ENCODE measurements at places on chromosomes 3 and 15.

- peak; percentile 52 for DNase-seq
Observed at GRCh38 chr3:98188545-98188944, 22.0 kb downstream of the OR5H15 start.

DNA sequence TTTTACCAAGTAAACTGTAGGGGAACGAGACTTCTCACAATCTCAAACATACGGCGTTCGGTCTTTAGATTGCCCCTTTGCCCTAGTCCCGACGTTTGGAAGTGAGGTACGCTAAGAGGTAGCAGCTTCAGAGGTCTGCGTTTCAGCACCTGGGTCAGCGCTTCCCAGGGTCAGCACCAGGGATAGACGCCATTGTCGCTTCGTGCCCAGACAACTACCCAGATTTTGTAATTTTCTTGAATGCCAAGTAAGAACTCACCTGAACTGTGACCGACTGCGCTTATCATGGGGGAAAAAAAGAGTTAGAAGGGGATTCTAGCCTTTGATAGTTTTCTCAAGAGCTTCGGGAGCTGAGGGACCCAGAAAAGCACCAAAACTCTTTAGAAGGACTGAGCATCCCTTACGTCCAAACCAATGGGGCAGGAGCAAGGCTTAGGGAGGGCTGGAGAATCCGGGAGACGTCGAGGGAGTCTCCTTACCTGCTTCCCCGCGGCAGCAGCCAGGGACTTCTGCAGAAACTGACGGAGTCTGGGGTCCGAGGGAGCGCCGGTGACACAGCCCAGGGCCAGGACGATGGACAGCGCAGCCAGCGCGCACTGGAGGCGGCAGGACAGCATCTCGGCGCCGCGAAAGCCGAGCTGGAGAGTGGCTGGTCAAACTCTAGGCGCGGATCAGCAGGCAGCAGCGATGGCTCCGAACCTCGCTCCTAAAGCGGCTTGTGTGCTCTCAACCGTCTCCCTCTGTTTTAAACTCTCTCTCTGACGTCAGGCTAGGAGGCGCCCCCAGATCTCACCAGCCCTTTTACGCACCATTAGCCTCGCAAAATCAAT, at the start of gene SST:
TSS of gene SST (minus strand) at position 720 of the 830 bp plus-strand sequence. CDS start at position 617, 103 bp downstream.
- peak; percentile 39 for DNase-seq

- DNase-seq: peak; percentile 60
Observed at GRCh38 chr3:28860307-28860706, 420.6 kb upstream of the RBMS3 start.

GRCh38 chr3:52939600-52939999, 42.3 kb upstream of the STIMATE start:
- no peak for DNase-seq

- no peak for DNase-seq
Observed at GRCh38 chr3:114025451-114025850, 30.9 kb downstream of the CCDC191 start.

- DNase-seq: no peak
Observed at GRCh38 chr3:115428841-115429240, 194.5 kb upstream of the GAP43 start.

DNA sequence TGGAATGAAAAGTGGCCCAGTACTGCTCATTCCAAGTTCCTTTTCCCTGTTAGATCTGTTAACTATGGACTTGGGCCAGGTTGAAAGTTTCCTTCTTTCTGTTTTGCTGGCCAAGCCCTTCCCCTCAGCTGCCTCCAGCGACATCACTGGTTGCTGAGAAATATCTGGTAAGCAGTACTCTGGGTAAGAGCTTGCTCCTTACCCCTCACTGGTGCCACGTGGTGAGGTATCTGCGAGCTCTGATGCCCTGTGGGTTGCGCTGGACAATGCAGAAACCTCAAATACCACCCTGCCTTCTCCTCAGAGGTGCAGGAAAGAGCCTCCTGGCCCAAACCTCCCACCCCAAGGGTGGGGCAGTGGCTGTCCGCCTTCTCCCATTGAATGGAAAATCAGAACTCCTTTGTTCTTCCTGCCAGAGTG, 42.9 kb upstream of the APH1B start:
- no peak for DNase-seq

GRCh38 chr15:50968353-50968752, 59.9 kb downstream of the AP4E1 start:
- DNase-seq: no peak

- peak; percentile 45 for DNase-seq
Observed at GRCh38 chr15:65869954-65870871, 922 bp downstream of the RAB11A start.

GRCh38 chr3:14200841-14201240, 22.2 kb downstream of the LSM3 start:
- no peak for DNase-seq

DNA sequence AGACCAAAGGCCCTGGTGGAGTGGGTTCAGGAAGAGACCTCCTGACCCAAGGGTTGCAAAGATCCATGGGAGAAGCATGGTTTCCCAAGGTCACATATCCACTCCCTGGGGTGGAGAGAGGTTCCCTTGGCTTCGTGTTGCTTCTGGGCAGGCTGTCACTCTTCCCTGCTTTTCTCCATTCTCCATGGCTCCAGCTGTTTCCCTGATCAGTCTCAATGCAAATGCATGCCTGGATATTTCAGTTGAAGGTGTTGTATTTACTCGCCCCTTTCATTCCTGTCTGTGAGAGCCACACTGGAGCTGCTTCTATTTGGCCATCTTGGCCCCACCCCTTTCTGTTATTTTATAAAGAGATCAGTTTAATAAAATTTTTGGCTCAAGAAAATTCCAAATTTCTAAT, 95.0 kb upstream of the PLSCR4 start:
- DNase-seq: no peak

DNA sequence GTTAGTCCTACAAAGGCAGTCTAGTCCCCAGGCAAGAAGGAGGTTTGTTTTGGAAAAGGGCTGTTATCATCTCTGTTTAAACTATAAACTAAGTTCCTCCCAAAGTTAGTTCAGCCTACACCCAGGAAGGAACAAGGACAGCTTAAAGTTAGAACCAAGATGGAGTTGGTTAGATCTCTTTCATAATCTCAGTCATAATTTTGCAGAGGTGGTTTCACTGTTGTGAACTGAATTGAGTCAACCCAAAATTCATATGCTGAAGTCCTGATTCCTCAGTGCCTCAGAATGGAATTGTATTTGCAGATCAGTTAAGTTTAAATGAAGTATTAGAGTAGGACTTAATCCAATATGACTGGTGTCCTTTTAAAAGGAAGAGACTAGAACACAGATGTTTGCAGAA, 101.0 kb upstream of the C3orf80 start:
- no peak for DNase-seq

DNA sequence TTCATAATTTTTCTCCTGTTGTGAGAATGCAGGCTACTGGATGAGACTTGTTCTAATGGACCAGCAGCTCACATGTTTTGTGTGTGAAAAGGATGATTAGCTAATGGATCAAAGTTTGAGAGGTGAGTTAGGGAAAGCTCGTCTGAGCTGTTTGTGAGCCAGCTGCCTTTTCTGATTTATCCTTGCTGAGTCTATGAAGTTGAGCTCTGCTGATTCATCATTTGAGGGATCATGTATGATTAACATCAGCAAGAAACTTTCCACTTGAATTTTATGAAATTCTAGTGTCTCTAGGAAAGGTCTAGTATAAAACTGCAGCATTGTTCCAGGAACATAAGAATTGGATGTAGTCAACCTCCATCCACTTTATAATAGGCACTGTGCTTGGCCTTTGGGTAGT, 698.7 kb downstream of the NTRK3 start:
- no peak for DNase-seq

DNA sequence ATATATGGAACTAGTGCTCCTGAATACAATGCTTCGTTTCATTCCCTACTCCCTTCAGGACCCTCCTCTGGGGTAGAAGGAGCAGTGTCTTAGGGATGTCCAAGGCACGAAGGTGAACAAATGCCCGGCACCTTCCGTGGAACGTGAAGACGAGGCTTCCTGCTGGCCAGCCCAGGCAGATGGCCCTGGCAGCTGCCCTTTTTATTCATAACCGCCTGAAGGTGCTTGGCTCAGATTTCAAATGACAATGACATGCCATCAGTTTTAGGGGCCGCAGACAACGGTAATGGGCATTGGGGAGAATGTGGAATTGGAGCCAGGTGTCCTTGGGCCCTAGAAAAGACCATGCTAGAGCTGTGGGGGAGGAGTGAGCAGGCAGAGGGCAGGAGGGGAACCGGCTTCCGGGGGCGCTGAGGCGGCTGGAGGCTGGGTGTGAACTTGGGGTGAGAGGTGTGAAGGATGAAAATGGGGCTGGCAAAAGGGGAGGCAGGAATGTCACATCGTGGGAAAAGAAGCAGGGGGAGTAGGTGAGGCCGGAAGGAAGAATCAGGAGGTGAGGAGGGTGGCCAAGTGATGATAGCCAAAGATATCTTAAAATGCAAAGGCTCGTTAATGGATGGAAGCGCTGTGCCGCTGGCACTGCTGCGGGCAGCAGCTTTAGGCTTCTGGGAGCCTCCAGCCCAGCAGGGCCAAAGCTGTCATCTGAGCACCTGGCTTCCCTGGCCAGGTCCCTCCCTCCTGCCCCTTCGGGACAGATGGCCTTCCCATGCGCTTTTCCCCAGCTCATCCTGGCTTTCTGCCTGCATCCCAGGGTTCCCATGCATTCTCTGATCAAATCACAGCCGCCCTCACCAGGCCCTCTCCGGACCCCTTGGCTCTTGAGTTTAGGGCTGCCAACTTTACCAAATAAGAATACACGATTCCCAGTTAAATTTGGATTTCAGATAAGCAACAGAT, 93.7 kb downstream of the TMEM266 start:
- no peak for DNase-seq

Data from NB4 (cell line).